A549 treated with DMSO at 1 μM for 4 hours (cell line): ENCODE measurements at places on chromosomes 2 and 18. TPM values are rescaled to one million over a fixed set of nuclear protein-coding genes. Genes with fewer than 3 reads are reported as not detected.

TMEM178A gene
- total RNA-seq = 0.10 to 0.17 TPM (median 0.15 TPM) in 4 of 5 replicates, not detected in the other

SLC9A4 gene
- total RNA-seq = not detected in 5 replicates

OSR1 gene
- 4.9 to 9.0 TPM (median 5.3 TPM) in 5 replicates for total RNA-seq

ANO7 gene
- 1.9 to 2.6 TPM (median 2.1 TPM) in 5 replicates for total RNA-seq

MPPE1 gene
- total RNA-seq = 18.3 to 23.1 TPM (median 20.8 TPM) in 5 replicates

ODC1 gene
- total RNA-seq = 138 to 162 TPM (median 153 TPM) in 5 replicates

CERS6 gene
- 13.6 to 19.3 TPM (median 17.7 TPM) in 5 replicates for total RNA-seq

LONRF2 gene
- total RNA-seq = 3.3 to 5.5 TPM (median 4.8 TPM) in 5 replicates
